Transverse colon (tissue), 4 donors: ENCODE measurements at places on chromosomes 7 and 10. TPM values are rescaled to one million over a fixed set of nuclear protein-coding genes. Genes with fewer than 3 reads are reported as not detected.
A peak's percentile ranks its signal among the peaks of the same experiment; 100 is the strongest.

SPAM1 gene
- not detected for total RNA-seq

NPY4R gene
- 3.0 TPM for total RNA-seq

PTN gene
- 3.7 TPM for total RNA-seq

CNPY1 gene
- not detected for total RNA-seq

CDH23 gene
- total RNA-seq: 16.1 TPM

NANOS1 gene
- total RNA-seq: 3.0 TPM

WIPF3 gene
- total RNA-seq: not detected

NPC1L1 gene
- total RNA-seq: not detected

DNA sequence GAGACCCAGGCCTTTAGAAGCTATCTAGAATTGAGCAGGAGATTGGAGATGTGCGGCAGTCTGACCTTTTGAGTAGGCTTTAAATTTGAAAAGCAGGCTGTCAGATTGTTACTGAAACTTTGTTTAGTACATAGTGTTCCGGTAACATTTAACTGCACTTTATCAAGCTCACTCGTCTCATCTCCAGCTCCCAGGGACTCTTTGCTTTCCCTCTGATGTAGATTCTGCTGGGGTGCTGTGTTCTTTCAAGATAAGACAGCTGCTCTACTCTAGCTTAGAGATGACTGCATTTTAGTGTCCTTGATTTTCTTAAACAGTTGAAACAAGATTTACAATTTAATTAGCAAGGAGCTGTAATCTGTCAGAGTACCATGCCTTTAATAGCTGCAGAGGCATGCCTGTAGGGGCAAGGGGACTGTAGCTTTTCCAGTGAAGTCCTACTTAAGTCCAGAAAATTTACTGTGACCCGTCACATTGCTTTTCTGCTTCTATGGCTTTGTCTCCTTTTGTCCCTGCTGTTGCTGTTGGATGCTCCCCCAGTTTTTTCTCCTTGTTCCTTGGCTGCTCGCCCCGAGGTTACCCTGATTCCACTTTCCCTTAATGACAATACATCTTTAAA is 56.4 kb upstream of the MTPN start:
- no peaks in the 10 kb centered on the region for H3K36me3 ChIP-seq
- H3K4me3 ChIP-seq: no peak overlapping the region
- DNase-seq: peak; percentile 16
- no peaks in the 10 kb centered on the region for H3K27me3 ChIP-seq

- peaks cover 14% of the 10 kb centered on the region for H3K4me1 ChIP-seq
- H3K4me3 ChIP-seq: no peak overlapping the region
- H3K27me3 ChIP-seq: no peaks in the 10 kb centered on the region
These were observed 4.1 kb downstream of the NUDT1 start for GRCh38 chr7:2245883-2246675.

DNA sequence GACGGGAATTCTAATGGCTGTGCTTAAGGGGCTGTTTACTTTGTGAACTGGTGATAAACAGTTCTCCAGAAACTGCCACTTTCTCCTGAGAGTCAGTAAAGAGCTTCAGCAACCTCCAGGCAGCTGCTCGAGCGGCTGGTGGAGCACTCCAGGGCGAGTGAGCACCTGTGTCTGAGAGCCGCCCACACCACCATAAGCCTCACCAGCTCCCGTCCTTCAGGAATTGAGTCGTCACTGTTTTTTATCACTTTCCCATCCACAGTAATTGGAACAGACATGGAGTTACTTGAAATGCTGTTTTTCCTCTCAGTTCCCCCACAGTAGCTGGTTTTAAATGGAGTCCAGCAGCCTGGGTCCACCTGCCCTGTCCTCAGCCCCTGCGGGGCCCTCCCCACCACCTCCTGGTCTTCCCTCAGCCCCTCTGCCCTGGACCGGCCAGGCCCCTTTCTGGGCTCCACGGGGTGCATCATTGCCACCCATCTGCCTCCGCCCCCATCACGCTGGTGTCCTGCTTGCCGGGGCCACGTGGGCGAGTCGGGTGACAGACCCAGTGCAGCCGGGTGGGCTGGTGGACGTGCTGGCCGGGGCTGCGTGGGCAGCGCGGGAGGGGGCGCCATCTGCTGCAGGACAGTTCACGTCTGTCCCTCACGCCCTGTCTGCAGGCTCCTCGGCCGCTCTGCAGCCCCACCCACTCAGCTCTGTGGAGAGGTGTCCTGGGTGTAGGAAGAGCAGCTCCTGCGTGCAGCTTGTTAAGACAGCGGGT is 56.0 kb downstream of the NKX6-2 start:
- no peak overlapping the region for H3K4me3 ChIP-seq
- H3K27me3 ChIP-seq: no peaks in the 10 kb centered on the region
- no peaks in the 10 kb centered on the region for H3K4me1 ChIP-seq
- no peak for DNase-seq

DNA sequence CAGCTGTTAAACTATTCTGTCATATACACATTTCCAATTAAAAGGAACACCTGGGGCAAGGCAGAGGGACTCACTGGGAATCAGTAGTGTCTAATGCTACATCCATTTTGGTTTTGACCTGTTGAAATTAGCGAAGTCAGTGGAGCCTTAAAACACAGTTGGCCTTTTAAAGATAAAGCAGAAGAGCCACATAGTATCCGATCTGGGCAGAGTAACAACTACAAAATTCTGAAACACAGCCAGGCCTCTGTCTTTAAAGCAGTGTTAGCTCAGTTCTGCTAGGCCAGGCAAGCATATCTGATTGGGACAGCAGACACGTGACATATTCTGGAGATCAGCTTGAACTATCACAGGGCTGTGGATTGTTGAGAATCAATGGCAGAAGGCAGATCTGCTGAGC is 117.5 kb upstream of the WNT16 start:
- no peaks in the 10 kb centered on the region for H3K36me3 ChIP-seq
- no peak for DNase-seq
- H3K4me1 ChIP-seq: no peaks in the 10 kb centered on the region
- no peaks in the 10 kb centered on the region for H3K27me3 ChIP-seq

DNA sequence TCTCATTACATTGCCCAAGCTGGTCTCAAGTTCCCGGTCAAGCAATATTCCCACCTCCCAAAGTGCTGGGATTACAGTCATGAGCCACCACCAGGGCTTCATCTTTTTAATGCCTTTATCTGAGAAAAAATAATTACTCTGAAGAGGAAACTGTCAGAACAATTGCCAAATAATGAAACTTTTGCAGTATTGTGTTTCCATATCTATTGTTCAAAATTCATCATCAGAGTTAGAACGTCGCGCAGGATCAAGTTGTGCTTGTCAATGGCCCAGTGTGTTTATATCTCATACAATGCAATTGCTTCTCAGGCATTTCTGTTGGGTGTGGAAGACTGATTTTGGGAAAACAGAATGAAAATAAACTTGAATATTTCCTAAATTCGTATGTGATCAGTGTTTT is 143.1 kb downstream of the ARID5B start:
- H3K36me3 ChIP-seq: no peaks in the 10 kb centered on the region
- H3K27me3 ChIP-seq: no peaks in the 10 kb centered on the region
- H3K27ac ChIP-seq: peak overlapping the region; percentile 85
- no peak overlapping the region for H3K4me3 ChIP-seq
- H3K4me1 ChIP-seq: peaks cover 64% of the 10 kb centered on the region

- peaks cover 19% of the 10 kb centered on the region for H3K4me1 ChIP-seq
- no peaks in the 10 kb centered on the region for H3K36me3 ChIP-seq
- DNase-seq: peak; percentile 49
- peaks cover 65% of the 10 kb centered on the region for H3K27me3 ChIP-seq
- H3K27ac ChIP-seq: peak overlapping the region; percentile 62
- peak overlapping the region; percentile 35 for H3K4me3 ChIP-seq
These were observed 785 bp downstream of the WDR86 start for GRCh38 chr7:151408839-151409666.

- peaks cover 8% of the 10 kb centered on the region for H3K4me1 ChIP-seq
- no peak for DNase-seq
These were observed 101.0 kb downstream of the GSAP start for GRCh38 chr7:77315182-77315591.

DNA sequence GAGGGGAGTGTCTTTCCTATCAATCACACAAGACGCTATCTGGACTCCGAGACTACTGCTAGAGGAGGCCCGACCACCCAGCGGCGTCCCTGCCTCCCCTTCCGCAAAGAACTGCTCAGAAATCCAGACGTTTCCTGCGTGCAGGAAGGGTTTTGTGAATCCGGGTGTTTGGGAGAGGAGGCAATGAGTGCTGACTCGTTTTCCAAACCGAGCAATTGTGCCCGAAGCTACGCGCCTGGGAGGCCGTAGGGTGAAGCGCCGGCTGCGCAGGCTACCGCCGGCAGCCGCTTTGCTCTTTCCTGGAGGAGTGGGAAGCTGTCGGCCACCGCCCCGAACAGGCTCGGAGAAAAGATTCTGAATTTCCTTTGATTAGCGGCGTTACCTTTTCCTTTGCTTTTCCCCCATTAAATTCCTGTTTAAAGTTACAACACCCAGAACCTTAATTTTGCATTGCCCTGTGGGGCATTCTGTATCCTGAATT is 5.3 kb downstream of the VAX1 start:
- peaks cover 99% of the 10 kb centered on the region for H3K27me3 ChIP-seq
- H3K4me1 ChIP-seq: peaks cover 44% of the 10 kb centered on the region
- no peak overlapping the region for H3K27ac ChIP-seq
- DNase-seq: no peak
- no peak overlapping the region for H3K4me3 ChIP-seq

GRCh38 chr7:40761762-40762560 is 627.2 kb downstream of the SUGCT start:
- H3K27me3 ChIP-seq: no peaks in the 10 kb centered on the region
- no peak overlapping the region for H3K4me3 ChIP-seq
- H3K27ac ChIP-seq: no peak overlapping the region
- no peak for DNase-seq
- H3K36me3 ChIP-seq: no peaks in the 10 kb centered on the region

GRCh38 chr10:112844681-112845544 is 105.1 kb upstream of the TCF7L2 start:
- H3K4me1 ChIP-seq: no peaks in the 10 kb centered on the region
- H3K36me3 ChIP-seq: no peaks in the 10 kb centered on the region
- no peak overlapping the region for H3K27ac ChIP-seq
- no peak overlapping the region for H3K4me3 ChIP-seq
- no peaks in the 10 kb centered on the region for H3K27me3 ChIP-seq

DNA sequence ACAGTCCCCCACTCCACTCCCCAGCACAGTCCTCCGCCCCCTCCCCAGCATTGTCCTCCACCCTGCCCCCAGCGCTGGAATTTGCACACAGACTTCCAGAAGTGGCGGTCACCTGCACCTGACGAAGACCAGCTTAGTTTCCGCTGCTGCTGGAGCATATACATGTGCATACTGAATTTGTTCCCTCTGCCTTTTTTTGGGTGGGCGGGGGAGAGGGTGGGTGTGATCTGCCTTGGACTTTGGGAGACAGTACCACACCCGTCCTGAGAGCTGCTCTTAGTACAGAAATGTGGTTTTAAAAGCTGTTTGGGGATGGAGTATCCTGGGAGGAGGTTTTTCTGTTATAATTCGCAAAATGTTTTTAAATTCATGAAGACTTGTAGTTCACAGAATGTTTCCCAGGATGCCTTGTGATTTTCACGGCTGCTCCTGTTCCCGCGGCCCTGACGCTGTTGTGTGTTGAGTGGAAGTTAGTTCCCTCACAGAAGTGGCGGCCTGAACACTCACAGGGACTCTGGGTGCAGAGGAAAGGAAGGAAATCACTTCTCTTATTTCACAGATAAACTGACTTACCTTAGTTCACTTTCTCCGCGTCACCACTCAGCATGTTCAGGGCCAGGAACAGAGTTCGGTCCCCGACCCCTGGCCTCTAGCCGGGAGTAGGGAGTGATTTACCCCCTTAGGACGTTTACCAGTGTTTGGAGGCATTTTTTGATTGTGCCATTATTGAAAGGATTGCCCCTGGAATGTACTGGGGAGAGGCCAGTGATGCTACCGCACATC is 18.6 kb downstream of the PFKP start:
- H3K27me3 ChIP-seq: no peaks in the 10 kb centered on the region
- H3K36me3 ChIP-seq: no peaks in the 10 kb centered on the region
- H3K4me3 ChIP-seq: no peak overlapping the region

DNA sequence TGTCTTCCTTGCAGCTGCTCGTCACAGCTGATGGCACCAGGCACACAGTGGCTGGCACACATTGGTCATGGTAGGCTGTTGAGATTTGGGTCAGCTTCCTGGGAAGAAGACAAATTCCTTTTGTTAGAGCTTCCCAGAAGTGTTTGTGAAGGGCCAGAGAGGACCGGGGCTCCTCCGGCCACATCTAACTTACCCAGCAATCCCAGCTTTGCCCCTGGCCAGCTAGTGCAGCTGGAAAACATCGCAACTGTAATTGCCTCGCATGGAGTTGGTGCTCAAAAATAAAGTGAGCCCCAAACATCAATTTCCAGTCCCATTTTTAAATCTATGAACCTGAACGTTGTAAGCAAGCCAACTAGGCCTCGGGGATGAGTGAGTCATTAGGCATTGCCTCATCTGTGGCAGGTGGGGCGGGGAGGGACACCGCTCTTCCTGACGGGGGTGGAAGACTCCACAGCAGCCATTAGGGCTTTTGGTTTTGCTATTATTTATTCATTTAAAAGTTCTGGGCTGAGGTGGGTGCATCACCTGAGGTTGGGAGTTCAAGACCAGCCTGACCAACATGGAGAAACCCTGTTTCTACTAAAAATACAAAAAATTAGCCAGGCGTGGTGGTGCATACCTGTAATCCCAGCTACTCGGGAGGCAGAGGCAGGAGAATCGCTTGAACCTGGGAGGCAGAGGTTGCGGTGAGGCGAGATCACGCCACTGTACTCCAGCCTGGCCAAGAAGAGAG is 12.4 kb downstream of the CPA5 start:
- peak overlapping the region; percentile 89 for H3K27ac ChIP-seq
- no peak overlapping the region for H3K4me3 ChIP-seq
- peaks cover 7% of the 10 kb centered on the region for H3K4me1 ChIP-seq
- no peaks in the 10 kb centered on the region for H3K27me3 ChIP-seq
- no peaks in the 10 kb centered on the region for H3K36me3 ChIP-seq
- DNase-seq: peak; percentile 26

- no peaks in the 10 kb centered on the region for H3K36me3 ChIP-seq
- no peak overlapping the region for H3K27ac ChIP-seq
- no peak overlapping the region for H3K4me3 ChIP-seq
- no peaks in the 10 kb centered on the region for H3K4me1 ChIP-seq
- no peaks in the 10 kb centered on the region for H3K27me3 ChIP-seq
- no peak for DNase-seq
These were observed 1340.4 kb downstream of the XPNPEP1 start for GRCh38 chr10:108582888-108583287.

DNA sequence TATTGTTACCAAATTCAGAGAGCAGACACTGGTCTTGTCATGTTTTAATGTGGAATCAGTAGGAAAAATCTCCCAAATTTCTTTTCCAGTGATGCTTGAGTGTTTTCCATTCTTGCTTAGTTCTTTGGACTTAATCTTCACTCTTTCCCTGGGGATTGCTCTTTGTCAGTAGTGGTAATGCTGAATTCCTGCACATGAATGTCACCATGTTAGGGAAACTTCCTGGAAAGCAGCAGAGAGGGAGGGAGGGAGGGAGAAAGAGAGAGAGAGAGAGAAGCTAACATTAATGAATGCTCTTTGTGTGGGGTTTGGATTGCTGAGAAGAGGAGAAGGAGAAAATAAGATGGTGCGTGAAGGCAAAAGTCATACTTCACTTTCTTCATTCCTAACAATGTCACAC is 295.3 kb upstream of the COBL start:
- peaks cover 5% of the 10 kb centered on the region for H3K4me1 ChIP-seq
- no peak overlapping the region for H3K4me3 ChIP-seq
- H3K36me3 ChIP-seq: no peaks in the 10 kb centered on the region
- H3K27ac ChIP-seq: no peak overlapping the region

GRCh38 chr10:21315645-21316220 is 209.7 kb downstream of the SKIDA1 start:
- no peaks in the 10 kb centered on the region for H3K4me1 ChIP-seq
- H3K36me3 ChIP-seq: no peaks in the 10 kb centered on the region
- no peaks in the 10 kb centered on the region for H3K27me3 ChIP-seq
- no peak overlapping the region for H3K4me3 ChIP-seq
- no peak overlapping the region for H3K27ac ChIP-seq

- no peaks in the 10 kb centered on the region for H3K27me3 ChIP-seq
- no peak for DNase-seq
These were observed 36.2 kb upstream of the FOXL3 start for GRCh38 chr7:253581-254336.
